T follicular helper cell (primary cell): ENCODE measurements at places on chromosomes 4 and X.

DNA sequence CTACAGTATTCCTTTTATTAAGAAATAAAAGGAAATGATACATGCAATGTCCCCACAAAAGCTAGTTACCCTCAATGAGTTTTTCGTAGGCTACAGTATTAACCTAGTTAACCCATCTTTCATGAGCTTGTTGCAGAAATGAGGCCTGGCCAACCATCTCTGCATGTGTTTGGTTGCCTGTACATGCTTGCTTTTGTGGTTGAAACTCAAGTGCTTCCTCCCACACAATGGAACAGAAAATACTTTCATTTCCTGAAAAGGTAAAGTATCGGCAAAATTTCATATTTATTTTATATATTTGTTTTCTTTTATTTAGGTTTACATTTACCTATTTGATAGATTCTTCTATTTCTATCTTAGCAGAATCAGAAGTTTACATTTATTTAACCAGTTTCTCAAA is 214.6 kb upstream of the FAM241A start:
- no peak for DNase-seq

GRCh38 chrX:9420275-9421265 is 44.3 kb upstream of the TBL1X start:
- no peak for DNase-seq

GRCh38 chr4:156829201-156829873 is 142.3 kb downstream of the PDGFC start:
- no peak for DNase-seq

DNA sequence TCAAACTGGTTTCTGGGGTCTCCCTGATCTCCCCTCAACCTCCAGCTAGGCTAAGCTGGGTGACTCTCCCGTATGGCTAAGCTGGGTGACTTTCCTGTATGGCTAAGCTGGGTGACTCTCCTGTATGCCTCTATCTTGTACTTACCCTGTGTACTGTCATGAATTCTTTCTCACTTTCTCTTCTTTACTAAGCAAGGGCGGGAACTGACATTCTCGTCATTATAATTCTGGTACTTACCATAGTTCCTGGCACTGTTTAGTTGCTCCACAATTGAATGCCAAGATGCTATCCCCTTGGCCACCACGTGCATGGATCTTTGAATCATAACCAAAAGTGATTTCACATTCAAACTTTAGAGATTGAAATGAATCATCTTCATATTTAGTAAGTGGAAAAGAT is 8.8 kb downstream of the INTU start:
- no peak for DNase-seq

DNA sequence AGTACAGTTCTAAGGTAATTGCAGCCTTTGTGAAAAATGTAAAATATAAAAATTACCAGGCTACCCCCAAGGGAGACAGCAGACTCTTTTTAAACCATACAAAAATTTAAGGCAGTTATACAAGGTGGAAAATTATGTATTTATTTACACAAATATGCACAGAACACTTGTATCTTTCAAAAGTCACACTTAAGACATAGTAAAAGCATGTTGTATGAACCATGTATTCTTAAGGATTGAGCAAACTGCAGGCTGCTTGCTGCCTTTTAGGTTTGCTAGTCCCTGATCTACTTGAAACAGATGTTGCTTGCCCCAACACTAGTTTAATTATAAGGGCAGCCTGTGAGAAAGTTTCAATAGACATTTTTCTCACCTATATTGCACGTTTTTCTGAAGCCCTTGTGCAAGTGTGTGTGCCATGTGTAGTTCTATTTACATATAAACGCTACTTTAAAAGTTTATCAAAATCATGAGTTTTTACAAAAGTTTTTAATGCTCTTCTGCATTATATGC is 72.8 kb downstream of the PRSS12 start:
- no peak for DNase-seq

- no peak for DNase-seq
Measured at GRCh38 chr4:89619206-89619962, 217.6 kb downstream of the SNCA start.

GRCh38 chrX:149248073-149248625 is 257.0 kb downstream of the IDS start:
- no peak for DNase-seq

GRCh38 chr4:4854649-4855295 is 4.7 kb upstream of the MSX1 start:
- DNase-seq = no peak

GRCh38 chr4:85520765-85521749 is 46.1 kb downstream of the ARHGAP24 start:
- DNase-seq = no peak

- DNase-seq = no peak
Measured at GRCh38 chr4:66571145-66571695, 900.9 kb upstream of the EPHA5 start.

DNA sequence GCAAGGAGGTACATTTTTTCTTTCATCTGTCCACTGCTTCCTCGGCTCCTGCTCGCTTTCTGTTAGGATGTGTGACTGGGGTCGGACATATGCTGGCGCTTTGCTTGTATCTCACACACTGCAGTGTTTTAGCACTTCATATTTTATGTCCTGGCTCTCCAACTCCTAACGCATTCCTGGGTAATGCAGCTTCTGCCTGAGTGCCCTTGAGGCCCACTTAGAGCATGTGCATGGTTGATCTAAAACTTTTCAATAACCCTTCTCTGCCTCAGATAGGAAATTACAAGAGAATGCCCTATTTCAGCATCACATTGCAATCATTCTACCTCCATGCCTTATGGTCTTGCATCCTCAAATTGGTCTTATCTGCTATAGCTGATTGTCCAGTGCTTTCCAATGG is 65.3 kb downstream of the NEIL3 start:
- no peak for DNase-seq

DNA sequence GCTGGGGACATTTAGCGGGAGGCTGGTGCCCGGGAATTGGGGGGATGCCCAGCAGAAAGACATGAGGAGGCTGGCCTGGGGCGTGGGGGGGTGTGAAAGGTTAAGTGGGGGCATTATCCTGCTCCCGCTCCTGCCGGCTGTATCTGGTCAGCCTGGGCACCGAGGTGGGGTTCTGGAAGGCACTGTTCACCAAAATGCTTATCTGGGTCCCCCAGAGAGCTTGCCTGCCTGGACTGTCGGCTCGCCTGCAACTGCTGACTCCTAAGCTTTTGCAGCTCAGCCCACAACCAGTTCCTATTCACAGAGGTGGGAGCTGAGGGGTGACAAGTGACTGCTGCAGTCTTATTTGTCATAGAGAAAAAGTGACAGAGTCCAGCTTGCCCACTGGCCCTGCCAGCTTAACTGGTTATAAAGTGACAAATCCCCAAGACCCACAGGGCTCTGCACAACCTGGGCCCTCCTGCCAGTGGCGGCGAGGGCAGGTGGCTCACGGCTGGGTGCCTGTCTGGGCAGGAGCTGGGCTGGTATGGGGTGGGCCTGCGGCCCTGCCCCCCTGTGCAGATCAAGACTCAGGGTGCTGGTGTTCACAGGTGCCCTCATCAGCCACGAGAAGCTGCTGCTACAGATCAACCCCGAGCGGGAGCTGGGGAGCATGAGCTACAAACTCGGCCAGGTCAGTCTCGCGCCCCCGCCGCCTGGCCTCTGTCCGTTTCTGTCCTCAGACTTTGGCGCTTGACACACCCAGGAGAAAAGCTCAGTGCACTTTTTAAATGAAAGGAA is 23.7 kb upstream of the MSANTD1 start:
- no peak for DNase-seq

DNA sequence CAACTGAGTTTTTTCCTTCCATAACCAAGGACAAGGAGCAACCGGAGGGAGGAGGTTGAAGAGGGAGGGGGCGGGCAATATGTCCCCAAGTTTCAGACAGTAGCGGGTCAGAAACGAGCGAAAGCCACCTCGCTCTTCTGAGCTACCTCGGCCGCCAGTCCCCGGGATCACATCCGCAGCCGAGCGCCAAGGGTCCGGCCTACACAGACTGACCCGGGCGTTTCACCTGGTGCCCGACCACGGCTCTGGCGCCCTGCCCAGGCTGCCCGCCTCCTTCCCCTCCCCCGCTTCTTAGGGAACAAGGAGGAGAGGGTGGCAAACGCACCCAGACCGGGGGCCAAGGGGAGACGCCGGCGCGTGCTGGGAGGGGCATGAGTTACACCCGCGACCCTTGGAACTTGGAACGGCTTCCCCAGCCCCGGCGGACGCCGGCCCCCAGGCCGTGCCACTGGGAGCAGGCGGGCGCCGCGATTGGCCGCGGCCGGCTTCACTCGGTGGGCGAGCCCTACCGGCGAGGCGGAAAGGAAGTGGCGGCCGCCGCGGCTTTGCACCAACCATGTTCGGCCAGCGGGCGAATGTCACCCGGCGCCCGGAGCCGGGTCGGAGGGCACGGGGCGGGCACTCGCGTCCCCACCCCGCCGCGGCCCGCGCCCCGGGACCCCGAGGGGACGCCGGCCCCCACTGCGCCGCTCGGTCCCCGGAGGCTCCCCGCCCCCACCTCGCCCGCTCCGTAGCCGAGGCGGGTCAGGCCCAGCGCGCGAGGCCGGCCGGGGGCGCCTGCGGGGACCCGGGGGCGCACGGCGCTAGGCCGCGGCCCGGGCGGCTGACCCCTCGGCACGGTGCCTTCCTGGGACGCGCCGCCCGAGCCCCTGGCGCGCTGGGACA is 1.5 kb downstream of the IRF2 start:
- DNase-seq = peak; percentile 16

- no peak for DNase-seq
Measured at GRCh38 chrX:131894995-131895394, 128.1 kb upstream of the STK26 start.

- no peak for DNase-seq
Measured at GRCh38 chr4:170088716-170089115, 1.0 kb downstream of the AADAT start.

DNA sequence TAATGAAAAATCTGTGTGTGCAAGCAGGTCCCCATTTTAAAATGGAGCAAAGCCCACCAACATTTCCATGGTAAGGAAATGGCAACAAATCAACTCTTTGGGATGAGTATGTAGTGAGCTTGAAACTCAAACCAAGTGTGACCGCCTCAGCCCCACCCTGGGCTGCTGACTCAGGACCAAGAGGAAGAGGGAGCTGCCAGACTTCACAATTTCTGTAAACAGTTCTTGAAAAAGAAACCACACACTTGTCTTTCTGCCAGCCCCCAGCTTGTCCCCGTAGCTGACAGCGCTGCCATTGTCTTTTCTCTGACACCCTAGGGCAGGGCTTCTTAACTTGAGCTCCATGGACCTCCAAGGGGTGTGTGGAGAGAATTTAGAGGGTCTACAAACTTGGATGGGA is 10.3 kb downstream of the RTL5 start:
- no peak for DNase-seq

DNA sequence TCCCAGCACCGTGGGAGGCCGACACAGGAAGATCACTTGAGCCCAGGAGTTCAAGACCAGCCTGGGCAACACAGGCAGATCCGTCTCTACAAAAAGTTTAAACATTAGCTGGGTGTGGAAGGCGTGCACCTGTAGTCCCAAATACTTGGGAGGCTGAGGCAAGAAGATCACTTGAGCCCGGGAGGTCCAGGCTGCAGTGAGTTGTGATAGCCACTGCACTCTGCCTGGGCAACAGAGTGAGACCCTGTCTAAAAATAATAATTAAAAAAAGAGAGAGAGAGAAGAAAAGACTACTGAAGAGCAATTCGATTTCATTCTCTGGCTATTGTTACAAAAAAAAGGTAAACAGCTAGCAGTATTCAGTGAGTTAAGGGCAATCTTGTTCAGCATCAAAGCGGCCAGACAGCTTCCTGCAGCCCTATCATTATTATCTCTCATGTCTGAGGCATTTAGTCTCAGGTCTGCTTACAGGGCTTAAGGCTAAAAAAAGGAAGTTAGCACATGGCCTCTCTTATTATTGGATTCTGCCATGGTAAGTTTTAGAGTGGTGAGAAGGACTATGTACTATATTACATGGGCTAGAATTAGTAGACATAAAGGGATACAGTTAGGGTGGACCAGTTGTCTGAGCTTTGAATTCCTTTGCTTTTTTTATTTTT is 37.9 kb downstream of the ARHGEF6 start:
- DNase-seq = no peak

DNA sequence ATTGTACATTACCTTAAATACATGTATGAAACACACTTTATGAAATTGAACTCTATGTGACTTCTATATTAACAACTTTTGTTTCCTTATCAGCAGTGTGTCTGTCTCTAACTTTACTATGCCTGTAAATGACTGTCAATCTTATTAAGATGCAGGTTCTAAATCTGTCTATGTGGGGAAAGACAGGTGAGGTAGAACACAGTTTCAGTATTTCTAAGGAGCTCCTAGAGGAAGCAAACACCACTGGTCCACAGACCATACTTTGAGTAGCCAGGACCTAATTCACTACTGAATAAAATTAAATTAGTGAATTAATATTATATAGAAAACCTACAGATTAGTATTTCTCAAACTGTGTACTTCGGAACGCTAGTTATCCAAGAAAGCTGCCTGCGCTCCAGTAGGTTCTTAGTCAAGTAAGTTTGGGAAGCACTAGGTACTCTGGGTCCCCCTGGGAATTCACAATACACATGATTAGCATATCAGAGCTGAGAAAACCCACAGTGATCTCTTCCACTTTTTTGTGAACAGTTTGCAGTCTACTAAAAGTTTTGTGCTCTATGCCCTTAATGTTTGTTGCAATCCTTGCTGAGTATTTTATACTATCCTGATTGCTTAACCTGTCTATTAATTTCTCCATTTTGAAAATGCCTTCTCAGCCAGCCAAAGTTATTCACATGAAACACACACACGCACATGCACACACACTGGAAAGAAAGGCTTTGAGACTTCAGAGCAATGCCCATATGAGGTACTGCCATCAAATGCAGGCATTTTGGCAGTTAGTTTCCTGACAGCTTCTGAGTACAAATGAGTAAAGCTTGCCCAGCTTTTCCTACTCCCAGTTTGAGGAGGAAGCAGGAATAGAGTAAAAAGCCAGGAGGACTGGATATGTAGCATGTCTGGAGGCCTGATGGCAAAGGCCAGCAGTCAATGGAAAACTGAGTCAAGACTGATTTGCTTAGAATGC is 133.6 kb upstream of the CPEB2 start:
- DNase-seq = no peak

GRCh38 chrX:10233173-10233572 is 76.4 kb downstream of the CLCN4 start:
- no peak for DNase-seq

GRCh38 chr4:144645102-144645630 is 790 bp upstream of the HHIP start:
- no peak for DNase-seq

- DNase-seq = no peak
Measured at GRCh38 chr4:57475424-57475823, 365.2 kb upstream of the IGFBP7 start.

DNA sequence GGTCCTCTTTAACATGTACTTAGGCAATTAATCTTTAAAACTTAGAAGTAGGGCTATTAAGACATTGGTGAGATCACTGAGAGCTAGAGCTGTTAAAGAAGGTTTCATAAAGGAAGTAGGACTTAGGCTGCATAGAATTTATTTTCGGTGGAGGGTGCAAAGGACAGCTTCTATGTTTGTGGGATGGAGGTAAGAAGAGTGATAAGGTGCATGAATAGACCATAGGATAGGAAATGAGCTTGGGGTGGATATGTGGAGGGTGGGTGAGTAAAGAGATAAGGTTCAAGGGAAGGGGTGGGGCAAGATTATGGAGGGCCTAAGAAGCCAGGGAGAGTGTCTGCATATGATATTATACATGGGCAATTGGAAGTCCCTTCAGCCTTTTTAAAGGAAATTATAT is 15.9 kb downstream of the RTL9 start:
- no peak for DNase-seq
